ENCODE measurements at places on chromosomes 5 and 9. TPM values are rescaled to one million over a fixed set of nuclear protein-coding genes. Genes with fewer than 3 reads are reported as not detected.

GKAP1 gene
- total RNA-seq, result 12.5 TPM

PCDHA13 gene
- 0.31 TPM for total RNA-seq

IFNA13 gene
- not detected for total RNA-seq

SLCO6A1 gene
- not detected for total RNA-seq

WDR5 gene
- 16.0 TPM for total RNA-seq

OR1L8 gene
- total RNA-seq, result not detected

PCDHGA11 gene
- total RNA-seq, result 3.5 TPM
